ENCODE measurements at places on chromosomes 16 and 17.

DNA sequence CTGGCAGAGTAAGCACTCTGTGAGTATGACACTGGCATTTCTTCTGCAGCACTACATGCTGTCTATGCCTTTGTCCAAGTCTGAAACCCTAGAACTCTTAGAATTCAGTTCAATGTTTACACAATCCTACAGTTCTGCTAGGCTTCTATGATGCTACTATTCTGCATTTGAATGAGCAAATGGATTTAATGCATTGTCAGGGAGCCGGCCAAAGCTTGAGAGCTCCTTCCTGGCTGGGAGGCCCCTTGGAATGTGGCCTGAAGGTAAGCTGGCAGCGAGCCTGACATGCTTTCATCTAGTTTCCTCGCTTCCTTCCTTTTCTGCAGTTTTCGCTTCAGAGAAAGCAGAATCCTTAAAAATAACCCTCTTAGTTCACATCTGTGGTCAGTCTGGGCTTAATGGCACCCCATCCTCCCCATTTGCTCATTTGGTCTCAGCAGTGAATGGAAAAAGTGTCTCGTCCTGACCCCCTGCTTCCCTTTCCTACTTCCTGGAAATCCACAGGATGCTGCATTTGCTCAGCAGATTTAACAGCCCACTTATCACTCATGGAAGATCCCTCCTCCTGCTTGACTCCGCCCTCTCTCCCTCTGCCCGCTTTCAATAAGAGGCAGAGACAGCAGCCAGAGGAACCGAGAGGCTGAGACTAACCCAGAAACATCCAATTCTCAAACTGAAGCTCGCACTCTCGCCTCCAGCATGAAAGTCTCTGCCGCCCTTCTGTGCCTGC, at the start of gene CCL2:
CCL2 (plus strand) TSS at position 635 of the 730 bp plus-strand sequence; CDS start at position 700, 65 bp downstream.
- no peak for DNase-seq

- no peak for DNase-seq
These were observed 19.7 kb upstream of the SHISA9 start for GRCh38 chr16:12881740-12882139.

DNA sequence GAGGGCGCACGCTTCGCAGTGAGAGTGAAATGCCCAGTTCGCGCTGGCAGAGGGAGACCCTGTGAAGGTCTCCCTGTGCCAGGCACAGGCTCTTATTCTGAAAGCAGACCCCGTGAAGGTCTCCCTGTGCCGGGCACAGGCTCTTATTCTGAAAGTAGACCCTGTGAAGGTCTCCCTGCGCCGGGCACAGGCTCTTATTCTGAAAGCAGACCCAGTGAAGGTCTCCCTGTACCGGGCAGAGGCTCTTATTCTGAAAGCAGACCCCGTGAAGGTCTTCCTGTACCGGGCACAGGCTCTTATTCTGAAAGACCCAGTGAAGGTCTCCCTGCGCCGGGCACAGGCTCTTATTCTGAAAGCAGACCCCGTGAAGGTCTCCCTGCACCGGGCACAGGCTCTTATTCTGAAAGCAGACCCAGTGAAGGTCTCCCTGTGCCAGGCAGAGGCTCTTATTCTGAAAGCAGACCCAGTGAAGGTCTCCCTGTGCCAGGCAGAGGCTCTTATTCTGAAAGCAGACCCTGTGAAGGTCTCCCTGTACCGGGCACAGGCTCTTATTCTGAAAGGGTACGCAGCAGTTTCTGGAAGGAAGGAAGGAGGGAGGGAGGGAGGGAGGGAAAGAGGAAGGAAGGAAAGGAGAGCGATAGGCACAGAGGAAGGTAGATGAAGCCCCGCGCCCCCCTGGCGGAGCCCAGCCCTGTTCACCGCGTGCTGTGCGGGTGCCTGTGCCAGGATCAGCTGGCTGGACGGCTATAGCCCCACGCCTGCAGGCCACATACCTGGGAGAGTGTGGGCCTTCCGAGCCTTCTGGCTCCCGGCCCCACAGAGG, 55.3 kb downstream of the WDR45B start:
- peak; percentile 64 for DNase-seq

DNA sequence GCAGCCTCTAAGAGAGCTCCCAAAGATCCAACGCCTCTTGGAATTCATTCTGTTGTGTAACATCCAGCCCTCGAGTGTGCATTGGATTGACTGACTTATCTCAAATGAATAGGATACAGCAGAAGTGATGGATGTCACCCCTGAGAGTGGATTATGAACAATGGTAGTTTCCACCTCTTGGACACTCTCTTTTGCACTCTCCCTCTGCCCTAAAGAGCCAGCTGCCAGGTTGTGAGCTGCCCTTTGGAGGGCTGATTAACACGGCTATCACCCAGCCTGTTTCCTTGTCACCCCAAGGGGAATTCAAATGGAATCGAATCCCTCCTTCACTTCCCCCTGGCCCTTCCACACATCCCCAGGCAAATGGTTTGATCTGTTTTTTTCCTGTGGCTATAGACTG, 21.2 kb upstream of the HAPSTR1 start:
- no peak for DNase-seq

- DNase-seq: no peak
These were observed 3.8 kb upstream of the ZNF764 start for GRCh38 chr16:30562021-30562420.

DNA sequence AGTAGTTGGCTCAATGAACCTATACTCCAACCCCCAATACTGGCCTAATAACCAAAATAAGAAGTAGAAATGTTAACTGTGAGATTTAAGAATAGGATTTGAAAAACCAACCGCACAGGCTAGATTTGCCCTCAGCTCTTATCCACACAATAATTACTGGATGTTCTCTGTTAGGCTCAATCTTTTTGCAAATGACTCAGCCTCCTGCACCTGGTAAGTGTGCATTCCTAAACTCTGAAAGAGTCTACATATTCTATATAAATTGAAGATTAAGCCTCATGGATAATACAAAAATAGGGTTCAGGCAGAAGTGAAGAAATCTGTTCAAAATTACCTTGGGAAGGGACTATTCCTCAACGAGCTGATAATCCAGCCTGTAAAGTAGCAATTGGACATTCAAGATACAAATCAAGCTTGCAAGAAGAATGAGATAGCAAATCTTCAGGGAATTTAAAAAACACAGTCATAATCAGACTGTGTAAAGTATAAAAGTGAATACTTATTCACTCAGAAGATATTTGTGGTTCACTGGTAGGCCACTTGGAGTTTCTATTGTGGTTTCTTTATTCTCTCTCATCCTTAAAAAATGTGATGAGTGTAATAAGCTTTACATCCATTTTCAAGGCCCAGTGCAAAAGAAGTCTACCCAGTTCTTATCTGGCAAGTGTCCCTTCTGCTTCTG, 931.9 kb upstream of the SOX9 start:
- DNase-seq: no peak

DNA sequence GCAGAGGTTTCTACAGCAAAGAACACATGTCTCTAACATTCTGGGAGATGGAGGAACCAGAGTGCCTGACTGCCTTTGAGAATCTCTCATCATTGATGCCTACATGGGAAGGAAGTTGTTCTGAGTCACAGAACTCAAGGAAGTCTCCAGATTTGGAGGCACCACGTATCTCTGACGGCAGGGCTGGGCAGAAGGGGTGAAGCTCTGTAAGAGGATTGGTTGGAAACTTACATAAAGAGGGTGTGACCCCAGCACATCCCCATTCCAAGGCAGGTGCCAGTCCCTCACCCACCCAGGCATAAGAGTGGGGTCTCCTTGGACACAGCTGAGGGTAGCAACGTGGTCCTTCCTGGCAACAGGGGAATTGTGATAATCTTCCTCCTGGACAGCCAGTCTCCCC, 17.4 kb downstream of the TNFRSF13B start:
- no peak for DNase-seq

DNA sequence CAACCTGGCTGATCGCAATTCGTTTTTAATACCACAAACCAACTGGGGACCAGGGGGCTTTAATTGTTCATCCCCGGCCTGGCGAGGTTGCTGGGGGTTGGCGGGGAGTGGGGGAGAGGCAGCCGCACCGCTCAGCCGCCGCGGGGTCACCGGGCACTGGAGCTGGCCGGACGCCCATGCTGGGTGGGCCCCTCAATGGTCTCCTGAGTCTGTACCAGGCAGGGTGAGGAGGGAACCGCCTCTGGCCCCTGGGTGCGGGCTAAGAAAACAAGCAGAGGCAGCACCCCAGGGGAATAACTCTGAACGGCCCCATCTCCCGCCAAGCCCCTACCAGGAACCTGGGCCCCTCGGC, 43.9 kb downstream of the ACTG1 start:
- DNase-seq: no peak

- DNase-seq: no peak
These were observed 187.5 kb downstream of the TANC2 start for GRCh38 chr17:63153488-63153887.

- DNase-seq: no peak
These were observed 57.9 kb downstream of the ANKFY1 start for GRCh38 chr17:4205917-4206316.

GRCh38 chr17:39325528-39326240, 75.7 kb downstream of the FBXL20 start:
- DNase-seq: no peak

DNA sequence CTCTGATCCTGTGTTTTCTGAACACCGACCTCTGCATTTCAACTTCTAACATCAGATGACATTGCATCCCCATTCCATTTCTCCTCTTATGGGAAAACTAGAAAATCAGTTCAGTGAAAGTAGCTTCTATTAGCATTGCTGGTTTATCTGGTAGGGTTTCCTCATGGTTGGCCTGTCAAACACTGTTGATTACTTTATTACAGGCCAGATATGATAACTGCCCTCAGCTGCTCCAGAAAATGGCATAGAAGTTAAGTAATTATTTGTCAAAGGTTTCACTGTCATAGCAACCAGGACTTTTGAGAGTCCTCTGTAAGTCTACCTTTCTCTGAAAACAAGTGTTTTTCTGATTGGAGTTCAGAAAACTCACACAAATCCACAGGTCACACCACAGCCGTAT, 3.0 kb downstream of the GFOD2 start:
- no peak for DNase-seq

DNA sequence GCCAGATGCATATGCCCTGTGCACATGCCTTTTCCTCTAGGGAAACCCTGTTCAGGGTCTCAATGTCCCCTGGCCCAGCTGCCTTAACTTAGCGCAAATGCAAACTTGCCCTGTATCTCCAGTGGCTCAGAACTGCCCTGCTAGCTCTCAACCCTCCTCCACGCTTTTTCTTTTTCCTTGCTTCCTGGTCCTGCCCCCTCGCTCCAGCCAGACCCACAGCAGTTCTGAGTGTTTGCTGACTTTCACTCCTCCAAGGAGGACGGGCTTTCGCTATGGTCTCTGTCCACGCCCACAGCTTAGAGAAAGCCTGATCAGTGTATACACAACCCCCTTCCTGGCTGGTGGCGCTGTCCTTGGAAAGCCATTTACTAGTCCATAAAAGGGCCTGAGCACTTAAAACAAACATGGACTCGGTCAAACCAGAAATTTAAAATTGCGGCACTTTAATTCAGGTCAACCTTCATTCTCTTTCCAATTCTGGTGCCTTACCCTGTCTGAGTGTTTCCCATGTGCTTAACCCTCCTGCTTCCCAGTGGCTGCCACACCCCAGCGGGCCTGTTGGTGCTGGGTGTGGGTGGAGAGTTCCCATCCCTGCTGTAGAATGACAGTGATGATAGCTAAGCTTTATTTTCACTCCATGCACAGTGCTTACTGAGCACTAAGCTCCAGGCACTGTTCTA, 15.6 kb upstream of the TMEM98 start:
- no peak for DNase-seq

DNA sequence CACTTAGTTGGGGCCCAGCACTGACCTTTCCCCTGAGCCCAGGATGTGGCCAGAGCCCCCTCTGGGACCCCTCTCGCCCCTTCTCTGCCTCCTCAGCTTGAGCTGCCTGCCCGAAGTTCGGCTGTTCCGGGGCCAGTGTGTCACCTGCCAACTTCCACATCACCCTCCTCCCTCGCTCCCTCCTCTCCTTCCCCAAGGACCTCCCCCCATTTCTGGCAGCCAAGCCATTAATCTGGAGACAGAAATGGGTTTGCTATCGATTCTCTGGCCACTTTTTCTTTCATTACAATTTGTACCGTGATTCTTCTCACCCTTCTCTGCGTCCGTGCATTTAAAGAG, 8.8 kb upstream of the ADAM11 start:
- DNase-seq: no peak

DNA sequence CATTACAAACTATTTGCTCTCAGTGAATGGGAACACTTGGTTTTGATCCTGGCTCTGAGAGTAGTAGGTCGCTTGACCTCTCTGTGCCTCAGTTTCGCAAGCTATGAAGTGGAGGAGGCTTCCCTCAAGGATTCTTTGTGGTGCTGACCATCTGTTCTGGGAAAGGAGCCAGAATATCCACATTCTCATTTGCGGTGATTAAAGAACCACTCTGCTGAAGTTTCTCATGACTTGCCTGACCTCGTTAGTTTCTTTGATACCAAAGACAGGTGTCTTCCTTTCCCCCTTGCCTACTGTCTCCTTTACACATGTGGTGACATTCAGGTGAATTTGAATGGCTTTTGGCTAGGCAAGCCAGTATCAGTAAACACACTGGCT, 116.0 kb downstream of the SNX29 start:
- DNase-seq: no peak

DNA sequence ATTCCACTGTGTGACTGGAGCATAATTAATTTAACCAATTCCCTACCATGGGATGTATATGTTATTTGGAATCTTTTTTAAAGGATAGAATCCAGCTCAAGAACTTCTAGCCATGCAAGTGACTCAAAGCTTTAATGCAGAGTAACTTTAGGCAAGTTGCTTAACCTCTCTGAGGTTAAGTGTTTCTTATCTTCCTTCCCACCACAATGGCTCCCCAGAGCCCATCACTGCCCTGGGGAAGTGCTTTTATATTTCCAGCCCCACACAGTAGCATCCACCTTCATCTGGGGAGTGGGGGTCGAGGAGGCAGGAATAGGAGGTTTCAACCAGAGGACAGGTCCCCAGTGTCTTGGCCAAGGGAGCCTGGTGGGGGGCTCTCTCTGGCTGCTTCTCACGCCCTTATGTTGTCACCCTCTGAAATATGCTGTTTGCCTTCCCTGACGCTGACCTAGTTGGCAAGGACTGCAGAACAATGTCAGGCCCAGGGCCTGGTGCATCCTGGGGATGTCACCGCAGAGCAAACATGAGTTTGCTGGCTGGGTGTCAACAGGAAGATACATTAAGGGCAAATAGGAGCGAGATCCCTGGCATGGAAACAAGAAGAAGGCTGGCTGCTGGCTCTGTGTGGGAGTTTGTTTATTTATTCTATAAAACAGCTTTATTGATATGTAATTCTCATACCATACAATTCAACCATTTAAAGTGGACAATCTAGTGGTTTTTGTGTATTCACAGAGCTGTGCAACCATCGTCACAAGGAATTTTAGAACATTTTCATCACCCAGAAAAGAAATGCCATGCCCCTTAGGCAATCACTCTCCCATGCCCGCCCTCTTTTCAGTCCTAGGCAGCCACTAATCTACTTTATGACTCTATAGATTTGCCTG, 46.6 kb upstream of the WSB1 start:
- no peak for DNase-seq

- no peak for DNase-seq
These were observed 7.1 kb downstream of the FZD2 start for GRCh38 chr17:44564429-44564828.

Measured in SK-N-MC (cell line).